Activated naive CD8-positive, alpha-beta T cell treated with anti-CD3 and anti-CD28 coated beads, Interleukin-2, amount 50 U/mL, for 24 hours (primary cell): ENCODE measurements at places on chromosomes 11 and 22.

GRCh38 chr22:26564672-26565071, 25.3 kb downstream of the TPST2 start:
- no peak for DNase-seq

GRCh38 chr11:78313898-78314297, 103.7 kb downstream of the GAB2 start:
- no peak for DNase-seq

GRCh38 chr11:117130879-117131278, 13.2 kb upstream of the PAFAH1B2 start:
- no peak for DNase-seq

DNA sequence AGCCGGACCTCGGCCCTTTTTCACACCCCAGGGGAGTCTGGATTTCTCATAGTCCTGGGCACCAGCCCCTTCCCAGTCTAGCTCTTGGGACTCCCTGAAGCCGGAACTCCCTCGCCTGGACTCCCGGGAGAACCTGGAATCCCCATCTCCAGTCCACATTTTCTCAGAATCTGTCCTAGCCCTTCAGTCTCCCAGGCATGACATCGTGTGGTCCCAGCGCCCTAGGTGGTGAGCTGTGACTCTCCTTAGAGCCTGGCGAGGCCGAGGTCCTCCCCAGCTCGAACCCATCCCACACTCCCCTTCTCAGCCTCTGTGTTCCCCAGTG, 673 bp upstream of the DUSP18 start:
- no peak for DNase-seq

DNA sequence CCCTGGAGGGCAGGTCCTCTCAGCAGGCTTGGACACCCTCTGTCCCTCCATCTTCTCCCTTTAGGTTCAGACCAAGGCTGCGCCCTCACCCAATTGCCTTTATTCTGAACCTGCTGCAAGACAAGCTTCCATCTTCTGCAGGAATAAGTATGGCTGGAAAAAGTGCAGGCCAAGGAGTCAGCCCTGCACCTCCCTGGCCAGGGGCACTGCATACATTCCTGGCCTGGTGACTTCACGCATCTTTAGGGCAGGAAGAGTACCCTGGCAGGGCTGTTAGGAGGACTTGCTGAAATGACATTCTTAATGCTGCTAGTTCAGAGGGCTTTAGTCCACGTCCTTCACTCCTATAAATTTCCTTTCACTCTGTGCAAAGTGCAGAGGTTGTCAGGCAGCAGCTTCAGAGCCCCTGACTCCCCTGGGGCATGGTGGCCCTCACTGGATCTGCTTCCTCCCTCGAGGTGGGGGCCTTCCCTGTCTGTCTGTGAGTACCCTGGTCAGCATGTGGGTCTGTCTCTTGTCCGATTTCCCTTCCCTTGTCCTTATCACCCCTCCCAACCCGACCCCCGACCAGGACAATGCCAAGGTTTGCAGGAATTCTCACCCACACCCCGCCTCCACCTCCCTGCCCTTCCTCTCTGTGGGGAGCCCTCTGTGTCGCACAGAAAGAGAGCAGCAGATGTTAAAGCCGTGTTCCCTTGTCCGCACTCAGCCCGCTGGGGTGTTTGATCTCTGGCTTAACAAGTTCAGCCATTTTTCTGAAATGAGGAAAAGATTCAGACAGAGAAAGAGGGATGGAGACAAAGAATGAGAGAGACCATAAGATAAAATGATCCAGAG, 124.5 kb upstream of the SYT13 start:
- no peak for DNase-seq

- no peak for DNase-seq
Measured at GRCh38 chr11:120208777-120209176, 2.1 kb upstream of the OAF start.

GRCh38 chr11:88158081-88158480, 17.2 kb downstream of the RAB38 start:
- no peak for DNase-seq

- DNase-seq, result no peak
Measured at GRCh38 chr11:133988686-133989410, 32.1 kb upstream of the IGSF9B start.

GRCh38 chr11:45273509-45273908, 12.6 kb downstream of the SYT13 start:
- no peak for DNase-seq

- no peak for DNase-seq
Measured at GRCh38 chr11:46431211-46431610, 39.6 kb upstream of the CHRM4 start.

GRCh38 chr22:20867179-20868024, 8.6 kb downstream of the SNAP29 start:
- DNase-seq, result no peak

GRCh38 chr11:12941671-12942070, 67.4 kb upstream of the RASSF10 start:
- DNase-seq, result no peak

GRCh38 chr11:92955860-92956259, 13.6 kb upstream of the MTNR1B start:
- no peak for DNase-seq

GRCh38 chr22:38935023-38935422, 22.4 kb upstream of the APOBEC3A start:
- no peak for DNase-seq

- DNase-seq, result no peak
Measured at GRCh38 chr11:125275905-125276618, 111.5 kb downstream of the PKNOX2 start.

GRCh38 chr11:111461460-111462235, 50.5 kb downstream of the BTG4 start:
- no peak for DNase-seq

DNA sequence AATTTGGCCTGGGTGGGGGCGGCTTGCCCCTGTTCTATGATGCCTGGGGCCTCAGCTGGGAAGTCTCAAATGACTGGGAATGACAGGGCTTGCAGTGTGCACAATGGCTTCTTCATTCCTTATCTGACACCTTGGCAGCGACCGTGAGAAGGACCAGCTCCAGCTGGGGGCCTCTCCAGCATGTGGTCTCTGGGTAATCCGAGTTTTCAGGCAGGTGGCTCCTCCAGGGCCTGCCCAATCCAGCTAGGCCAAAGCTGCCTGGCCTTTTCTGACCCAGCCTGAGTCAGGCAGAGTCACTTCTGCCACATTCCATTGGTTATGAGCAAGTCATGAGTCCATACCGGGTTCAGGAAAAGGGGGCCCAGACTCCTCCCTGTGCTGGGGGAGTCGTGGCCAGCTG, 646.0 kb downstream of the OPCML start:
- no peak for DNase-seq

- no peak for DNase-seq
Measured at GRCh38 chr22:48488611-48489511, 1338.8 kb downstream of the BRD1 start.

DNA sequence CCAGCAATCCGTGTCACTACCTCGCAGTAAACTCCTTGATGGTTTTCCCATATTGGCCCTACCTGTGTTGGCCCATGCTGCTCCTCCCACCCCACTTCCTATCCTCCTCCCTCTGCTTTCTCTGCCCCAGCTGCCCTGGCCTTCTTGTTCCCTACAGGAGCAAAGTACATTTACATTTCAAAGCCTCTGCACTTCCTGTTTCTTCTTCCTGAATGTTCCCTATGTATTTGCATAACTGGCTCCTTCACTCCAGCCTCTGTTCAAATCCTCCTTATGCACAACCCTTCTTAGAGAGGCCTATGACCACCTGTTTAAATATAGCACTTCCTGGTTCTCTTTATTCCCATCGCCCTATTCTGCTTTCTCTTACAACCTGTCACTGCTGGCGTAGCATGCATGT, 62.2 kb downstream of the PARVA start:
- no peak for DNase-seq

- DNase-seq, result no peak
Measured at GRCh38 chr11:117089685-117090084, 8.5 kb downstream of the SIK3 start.

DNA sequence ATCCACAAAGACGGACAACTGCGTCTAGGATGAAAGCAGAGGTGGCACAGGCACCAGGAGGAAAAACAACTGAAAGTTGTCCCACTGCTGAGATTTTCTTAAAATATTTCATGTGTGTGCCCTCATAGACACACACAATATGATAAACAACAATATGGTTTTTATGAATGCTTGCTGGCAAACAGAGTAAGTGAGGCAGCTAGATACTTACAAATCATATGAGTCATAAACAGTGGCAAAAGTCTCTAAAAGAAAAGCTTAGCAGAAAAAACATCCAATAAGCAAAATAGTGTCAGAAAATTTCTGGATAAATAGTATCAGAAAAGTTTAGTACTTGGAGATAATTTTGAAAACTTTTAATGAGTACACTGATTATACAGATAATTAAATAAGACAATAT, 101.2 kb upstream of the DDI1 start:
- DNase-seq, result no peak

DNA sequence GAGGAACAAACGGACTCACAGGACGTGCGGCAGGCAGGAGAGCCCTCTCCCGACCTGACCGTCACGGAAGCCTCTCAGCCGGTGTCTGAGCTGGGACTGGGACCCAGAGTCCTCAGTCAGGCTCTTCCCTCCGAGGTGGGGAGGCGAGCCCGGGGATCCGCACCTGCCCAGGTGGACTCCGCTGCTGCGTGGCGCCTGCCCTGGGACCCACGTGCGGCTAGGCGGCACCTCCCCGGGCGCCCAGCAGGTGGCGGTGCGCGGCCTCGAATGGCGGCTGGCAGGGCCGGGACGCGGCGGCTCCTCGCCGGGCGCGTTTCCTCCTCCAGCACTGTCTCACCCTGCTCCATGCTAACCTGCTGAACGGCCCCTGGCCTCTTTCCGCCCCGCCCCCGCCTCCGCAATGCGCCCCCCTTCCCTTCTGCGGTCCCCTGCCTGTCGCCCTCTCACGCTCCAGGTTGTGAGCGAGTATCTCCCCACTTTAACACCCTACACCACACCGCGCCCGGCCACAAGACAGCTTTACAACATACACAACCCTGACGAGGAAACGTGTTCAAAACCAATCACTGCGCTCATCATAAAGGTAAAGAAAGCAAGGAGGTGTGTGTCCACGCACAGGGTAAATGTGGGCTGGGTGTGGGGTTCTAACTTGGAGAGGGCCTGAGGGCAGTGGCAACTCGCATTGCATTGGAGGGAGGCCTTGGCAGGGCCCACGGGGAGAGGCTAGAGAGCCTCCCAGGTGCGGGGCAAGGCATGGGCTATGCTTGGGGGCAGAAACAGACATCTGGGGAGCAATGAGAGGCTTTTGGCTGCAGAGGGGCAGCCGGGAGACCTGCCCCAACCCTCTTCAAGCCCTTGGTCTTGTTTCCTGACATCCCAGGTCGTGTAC, 25.9 kb upstream of the ATXN10 start:
- peak; percentile 84 for DNase-seq

DNA sequence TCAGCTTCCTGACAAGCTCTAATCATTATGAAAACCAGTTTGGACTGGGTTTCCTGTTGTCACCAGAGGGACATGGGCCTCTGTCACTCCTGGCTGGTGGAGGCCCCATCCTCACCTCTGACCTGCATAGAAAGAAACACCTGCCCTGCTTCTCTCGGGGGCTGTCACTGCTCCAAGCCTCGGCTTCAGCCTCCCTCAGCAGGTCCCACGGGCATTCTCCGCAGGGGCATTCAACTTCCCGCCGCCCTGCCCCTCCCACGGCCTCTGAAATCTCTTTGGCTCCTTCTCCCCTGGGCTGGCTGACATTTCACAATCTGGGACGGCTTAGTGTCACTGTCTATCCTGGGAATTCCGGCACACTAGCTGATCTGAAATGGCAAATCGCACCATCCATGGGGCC, 257.9 kb downstream of the CTTN start:
- DNase-seq, result no peak

GRCh38 chr11:41868606-41869005, 409.2 kb upstream of the LRRC4C start:
- no peak for DNase-seq

DNA sequence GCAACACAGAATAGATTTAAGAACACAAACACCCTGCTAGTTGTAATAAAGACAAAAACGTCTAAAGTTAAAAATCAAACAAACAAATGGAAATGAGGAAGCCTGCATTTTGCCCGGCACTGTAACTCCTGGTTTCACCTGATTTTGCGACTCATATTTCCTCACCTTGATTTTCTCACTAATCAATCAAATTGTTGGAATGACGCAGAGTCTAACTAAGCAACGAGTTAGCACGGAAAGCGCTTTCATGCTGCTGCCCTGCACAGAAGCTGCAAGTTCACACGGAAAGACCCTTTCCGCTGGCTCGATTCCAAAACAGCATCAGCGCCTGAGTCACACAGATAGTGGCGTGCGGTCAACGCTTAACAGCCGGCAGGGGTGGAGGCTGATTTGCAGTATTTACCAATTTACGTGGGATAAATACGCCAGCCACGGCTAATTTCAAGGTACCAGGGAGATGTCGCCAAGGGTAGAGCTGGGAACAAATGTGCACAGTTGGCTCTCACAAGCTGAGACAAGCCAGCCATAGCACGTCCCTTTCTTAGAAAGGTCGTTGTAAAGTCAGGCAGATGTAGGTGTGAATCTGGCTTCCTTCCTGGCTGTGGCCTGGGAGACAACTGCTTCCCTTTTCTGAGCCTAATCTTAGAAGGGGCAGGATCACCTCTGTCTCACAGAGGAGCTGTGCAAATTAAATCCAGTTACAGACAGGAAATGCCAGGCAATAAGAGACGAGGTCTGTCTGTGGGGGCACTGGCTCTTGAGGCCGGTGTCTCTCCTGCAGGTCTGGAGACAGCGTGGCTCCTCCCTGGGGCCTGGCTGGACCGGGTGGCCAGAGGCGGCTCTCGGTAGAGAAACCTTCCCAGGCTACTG, 76.9 kb upstream of the TTLL12 start:
- peak; percentile 88 for DNase-seq

DNA sequence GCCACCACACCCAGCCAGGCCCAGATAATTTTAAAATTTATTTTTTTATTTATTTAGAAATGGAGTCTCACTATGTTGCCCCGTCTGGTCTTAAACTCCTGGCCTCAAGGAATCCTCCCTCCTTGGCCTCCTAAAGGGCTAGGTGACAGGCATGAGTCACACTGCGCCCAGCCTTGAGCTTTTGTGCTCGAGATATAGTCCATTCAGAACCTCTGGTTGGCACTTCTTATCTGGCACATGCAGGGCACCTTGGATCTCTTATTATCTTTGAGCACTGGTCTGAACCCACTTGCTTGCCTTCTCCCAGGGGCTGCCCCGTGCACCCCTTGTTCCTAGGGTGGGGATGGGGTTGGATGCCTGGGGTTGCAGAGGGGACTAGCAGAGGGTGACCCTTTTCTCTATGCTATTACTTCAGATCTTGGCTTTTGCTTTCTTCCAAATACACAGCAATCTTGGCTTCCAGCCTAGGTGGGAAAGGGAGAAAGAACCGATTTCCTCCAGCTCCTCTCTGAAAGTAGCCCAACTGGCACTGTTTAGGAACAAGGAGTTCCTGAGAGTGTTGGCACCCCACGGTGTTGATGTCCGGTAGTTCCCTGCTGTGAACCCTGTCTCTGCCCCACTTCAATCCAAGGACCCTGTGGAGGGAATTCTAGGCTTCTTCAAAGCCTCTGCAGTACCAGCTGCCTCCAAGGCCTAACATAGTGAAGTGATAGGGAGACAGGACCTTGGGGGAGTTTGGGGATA, 1.3 kb upstream of the SLC3A2 start:
- DNase-seq, result no peak

DNA sequence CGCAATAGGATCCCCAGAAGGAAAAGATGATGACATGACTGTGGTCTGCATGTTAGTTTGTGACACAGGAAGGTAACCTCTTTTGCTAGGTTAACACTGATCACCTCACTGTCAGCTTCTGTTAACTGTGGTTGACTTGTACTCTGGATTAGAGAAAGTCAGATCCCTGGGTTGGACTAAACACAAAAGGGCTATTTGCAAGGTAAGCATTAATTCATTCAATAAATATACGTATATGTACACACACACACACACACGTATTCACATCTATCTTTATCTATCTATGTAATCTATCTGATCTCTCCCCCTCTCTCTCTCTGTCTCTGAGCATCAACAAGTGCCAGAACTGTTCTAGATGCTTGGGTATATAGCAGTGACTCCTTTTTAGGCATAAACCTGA, 136.1 kb upstream of the SNX19 start:
- DNase-seq, result no peak
